ENCODE measurements at places on chromosomes 13 and 19.

GRCh38 chr19:13507053-13507611 is 853 bp upstream of the CACNA1A start:
- DNase-seq, result no peak

DNA sequence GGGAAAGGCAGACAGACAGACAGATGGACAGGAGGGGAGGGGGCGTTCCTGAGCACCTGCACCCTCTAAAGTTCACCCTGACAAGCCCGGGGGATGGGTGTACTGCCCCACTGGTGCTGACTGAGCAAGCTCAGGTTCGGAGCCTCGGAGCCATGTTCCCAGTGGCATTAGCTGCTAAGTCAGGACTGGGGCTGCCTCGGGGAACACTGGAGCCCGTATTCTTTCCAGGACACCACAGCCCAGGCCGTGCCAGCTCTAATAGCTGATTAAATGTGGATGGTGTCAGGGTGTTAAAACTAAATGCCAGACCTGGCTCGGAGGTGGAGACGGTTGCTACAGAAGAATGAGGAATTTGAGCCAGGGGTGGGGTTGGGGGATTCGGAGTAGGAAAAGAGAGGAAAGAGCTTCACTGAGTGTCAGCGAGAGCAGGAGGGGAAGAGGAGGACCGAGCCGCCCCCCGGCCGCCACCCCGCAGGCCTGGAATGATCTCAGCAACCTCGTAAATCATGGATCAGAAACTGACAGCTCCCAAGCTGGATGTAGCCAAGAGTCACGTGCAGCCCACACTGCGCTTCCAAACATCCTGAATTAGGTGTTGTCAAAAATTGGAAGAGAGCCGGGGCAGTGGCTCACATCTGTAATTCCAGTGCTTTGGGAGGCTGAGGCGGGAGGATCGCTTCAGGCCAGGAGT is 10.4 kb downstream of the MAP2K2 start:
- DNase-seq, result no peak

DNA sequence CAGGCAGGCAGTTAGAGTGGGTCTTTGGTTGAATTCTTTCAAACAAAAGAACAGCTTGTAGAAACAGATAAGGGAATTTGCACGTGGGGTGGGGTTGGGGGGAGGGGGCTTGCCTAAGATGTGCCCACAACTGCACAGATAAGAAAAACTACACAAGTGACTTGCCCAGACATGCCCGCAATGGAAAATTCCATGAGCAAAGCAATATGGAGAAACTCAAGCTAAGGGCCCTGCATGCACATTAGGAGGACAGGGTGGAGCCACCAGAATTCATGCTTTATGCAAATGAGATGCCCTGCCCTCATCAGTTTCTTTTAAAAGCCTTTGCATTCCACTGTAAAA is 755.6 kb upstream of the MIR17HG start:
- no peak for DNase-seq

GRCh38 chr13:34944751-34945150 is 2.7 kb downstream of the NBEA start:
- DNase-seq, result no peak

DNA sequence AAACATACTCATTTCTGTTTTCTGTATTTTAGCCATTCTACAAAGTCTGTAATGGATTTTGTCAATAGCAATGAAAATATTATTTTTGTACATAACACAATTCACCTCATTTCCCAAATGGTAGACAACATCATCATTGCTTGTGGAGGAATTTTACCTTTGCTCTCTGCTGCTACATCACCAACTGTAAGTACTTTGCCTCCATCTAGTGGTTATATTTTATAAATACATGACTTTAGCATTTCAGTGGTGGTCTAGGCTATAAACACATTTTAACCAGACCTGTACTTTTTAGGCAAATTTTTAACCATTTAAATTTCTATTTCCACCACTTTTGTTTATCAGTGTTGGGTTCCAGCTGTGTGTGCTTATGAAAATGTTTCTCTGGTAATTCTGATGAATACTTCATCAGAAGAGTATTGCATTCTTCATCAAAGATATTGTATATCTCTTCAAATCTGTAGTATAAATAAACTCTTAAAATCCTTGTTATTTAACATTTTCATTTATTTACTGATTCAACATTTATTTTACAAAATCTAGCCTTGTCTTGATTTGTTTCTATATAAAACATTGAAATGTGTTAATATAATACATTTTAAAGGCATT is 222.4 kb downstream of the NBEA start:
- no peak for DNase-seq

DNA sequence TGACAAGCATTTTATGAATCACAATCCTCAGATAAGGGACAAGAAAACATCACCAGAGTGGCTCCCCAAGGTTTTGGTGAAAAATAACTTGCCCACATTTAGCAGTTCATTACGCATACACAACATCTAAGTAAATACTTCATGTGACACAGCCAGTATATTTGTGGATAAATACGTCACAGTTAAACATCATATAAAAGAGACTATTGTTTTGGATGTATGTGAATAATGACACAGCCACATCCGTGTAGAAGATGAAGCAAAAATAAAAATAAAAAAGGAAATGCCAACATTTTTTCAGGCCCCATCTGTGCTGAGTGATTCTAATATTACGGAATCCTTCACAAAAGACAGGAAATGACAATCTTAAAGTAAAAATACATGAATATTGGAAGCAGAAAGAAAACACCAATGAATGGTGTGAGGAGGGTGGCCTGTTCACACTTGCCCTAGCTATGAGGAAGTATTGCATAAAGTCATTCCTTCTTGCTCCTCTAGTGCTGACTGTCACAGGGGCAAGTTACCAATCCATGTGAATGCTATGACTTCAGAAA is 457.1 kb downstream of the KLF12 start:
- peak; percentile 68 for DNase-seq

DNA sequence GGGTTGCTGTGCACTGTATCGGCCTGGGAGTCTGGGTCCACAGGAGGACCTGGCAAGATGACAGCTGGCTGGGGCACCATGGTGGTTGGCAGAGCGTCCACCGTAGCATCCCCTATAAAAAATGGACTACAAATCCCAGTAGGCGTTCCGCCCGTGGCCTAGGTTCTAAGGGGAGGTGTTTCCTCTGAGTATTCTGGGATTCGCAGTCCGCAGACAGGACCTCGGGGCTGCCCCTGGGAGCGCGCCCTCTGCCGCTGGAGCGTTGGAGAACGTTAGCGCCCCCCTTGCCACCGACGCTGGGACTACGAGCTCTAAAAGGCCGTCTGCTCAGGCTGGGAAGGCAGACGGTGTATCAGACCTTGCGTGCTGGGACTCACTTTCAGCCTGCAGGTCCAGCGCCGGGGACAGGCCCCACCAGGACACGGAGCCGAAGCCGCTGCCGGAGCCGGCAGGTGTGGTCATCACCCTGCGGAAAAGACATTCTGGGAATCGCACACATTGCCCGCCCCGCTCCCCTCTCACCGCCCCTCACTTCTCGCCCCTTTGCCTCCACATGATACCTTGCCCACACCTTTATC is 372 bp downstream of the DNAAF3 start:
- DNase-seq, result no peak

GRCh38 chr13:40060296-40061007 is 405.0 kb downstream of the COG6 start:
- peak; percentile 74 for DNase-seq

DNA sequence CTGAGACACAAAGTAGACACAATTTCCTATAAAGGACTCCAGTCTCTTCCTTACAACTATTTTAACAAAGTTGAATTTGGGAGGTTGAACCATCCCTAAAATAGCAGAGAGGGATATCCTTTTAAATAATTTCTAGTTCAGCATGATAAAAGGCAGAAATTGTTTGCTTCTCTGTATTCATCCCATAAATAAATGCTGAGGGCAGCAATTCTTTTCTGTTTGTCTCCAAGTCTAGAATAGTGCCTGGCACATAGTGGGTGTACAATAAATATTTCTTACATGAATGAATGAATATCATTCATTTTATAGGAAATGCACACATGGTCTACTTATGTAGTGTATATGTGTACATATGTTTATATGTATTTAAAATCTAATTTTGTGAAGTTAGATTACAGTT is 12.3 kb downstream of the COL4A1 start:
- DNase-seq, result no peak

DNA sequence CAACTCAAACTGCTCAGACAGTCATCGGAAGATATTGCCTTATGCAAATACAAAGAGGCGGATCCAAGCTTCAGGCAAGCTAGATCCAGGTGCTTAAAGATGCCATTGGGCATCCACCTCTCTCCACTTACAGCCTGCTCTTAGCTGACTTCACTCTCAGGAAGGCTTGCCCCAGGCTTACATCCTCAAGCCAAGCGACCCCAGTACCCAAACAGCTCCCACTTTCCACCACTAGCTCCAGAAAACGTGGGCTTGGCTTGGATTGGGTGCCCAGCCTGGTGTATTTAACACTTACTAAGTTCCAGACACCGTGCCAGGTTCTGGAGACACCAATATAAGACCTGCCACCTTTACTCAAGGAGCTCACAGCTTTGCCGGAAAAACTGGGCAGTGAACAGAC is 142.1 kb upstream of the VSTM2B start:
- DNase-seq, result peak; percentile 16

GRCh38 chr19:30686826-30687566 is 314.8 kb downstream of the ZNF536 start:
- no peak for DNase-seq

DNA sequence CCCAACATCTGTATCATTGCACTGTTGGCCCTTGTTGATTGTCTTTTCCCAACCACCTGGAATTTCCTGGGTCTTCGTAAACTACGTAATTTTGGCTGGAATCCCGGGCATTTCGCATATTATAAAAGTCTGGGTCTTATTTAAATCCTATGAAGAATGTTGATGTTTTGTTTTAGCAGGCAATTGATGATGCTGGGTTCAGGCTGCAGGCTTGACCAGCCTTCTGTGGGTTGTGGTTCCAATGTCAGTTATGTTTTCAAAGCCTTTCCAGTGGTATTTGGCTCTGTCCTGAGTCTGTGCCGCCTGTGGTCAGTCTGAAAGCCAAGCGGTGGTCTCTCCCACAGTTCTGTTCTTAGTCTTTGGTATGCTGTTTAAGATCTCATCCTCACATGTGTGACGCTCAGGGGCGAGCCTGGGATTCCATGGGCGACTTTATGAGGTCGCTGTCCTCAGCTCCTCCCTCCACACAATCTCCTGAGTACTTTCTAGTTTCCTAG is 12.4 kb downstream of the SLC35E1 start:
- DNase-seq, result no peak

DNA sequence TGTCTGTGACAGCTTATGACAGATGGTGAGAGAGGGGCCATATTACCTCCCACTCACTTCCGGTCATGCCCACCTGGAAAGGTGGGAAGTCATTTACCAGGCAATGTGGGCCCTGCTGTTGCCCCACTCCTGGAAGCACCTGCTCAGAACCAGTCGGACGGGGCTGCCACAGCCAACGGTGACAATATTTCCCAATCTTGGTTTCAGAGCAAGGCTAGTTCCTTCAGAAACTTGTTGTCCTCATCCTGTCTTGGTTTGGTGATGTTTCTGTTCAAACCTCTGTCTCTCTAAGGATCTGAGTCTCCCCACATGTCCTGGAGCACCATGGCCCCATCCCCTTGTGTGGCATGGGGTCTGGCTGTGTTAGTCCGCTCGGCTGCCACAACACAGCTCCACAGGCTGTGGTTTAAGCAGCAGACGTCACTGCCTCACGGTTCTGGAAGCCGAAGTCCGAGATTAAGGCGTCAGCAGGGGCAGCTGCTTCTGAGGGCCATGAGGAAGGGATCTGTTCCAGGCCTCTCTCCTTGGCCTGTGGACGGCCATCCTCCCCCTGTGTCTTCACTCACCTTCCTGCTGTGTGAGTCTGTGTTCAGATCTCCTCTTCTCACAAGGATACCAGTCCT is 31.5 kb upstream of the SLC15A1 start:
- DNase-seq, result no peak

GRCh38 chr13:46031581-46032263 is 20.8 kb downstream of the ZC3H13 start:
- no peak for DNase-seq

DNA sequence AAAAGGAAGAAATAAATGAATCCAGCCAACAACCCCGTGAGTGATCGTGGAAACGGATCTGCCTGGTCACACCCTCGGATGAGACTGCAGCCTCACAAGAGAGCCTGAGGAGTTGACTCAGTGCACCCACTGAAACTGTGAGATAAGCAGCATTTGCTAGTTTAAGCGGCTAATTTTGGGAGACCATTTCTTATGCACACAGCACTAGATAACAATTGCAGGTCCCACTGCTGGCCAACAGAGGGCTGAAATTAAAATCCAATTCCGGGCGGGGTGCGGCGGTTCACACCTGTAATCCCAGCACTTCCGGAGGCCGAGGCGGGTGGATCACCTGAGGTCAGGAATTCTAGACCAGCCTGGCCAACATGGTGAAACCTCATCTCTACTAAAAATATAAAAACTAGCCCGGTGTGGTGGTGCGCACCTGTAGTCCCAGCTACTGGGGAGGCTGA is 3.6 kb downstream of the UQCR11 start:
- no peak for DNase-seq

GRCh38 chr13:41222259-41222852 is 28.0 kb upstream of the KBTBD7 start:
- no peak for DNase-seq

DNA sequence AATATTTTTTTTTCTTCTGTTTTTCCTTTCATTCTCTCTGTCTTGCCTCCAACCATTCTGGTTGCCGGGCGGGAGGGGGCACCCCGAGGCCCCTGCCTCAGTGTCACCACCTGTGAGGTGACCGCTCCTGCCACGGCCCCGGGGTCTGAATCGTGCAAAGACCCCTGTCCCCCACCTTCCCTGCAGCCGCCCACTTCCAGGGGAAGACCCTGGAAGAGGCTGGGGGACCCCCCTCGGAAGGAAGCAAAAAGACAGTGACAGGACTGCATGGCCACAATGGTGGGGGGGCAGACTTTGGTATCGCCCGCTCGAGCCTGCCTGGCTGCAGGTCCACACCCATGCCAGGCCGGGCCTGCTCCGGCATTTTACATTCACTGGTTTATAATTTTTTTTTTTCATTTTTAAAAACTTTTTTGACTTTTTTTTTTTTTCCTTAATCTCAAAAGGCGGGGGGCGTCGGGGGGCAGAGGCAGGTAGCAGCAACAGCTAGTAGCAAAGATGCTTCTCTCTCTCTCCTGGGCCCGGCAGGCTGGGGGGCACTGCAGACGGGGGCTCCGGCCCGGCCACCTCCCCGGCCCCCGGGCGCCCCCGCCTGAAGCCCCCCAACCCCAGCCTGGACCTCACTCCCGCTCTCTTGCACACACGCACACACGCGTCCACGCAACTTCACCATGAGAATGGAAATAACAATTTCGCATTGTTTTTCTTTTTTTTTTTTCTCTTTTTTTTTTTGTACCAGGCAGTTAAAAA is 22.6 kb downstream of the ZBTB7A start:
- DNase-seq, result no peak

GRCh38 chr13:44136696-44137268 is 236.8 kb upstream of the SERP2 start:
- no peak for DNase-seq

DNA sequence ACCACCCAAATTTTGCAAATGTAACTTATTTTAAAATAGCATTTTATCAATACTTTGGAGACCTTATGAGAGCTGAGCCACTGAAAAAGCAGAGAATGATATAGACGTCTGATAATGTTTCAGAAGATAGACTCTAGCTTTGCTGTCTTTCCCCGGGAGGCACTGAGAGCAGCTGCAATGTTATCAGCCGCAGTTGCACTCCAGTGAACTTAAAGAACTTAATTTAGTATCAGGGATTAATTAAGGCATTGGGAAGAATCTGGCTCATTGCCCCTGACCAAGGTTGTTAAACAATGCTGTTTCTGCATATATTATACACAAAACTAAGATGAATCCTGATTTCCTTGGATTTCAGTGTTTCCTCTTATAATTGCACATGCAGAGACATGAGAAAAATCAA is 75.7 kb upstream of the SGCG start:
- no peak for DNase-seq

Measured in RWPE2 (cell line).